ENCODE measurements at places on chromosomes 7 and 10.

- no peak for DNase-seq
These were observed 261.1 kb upstream of the CSTF2T start for GRCh38 chr10:51960494-51960895.

DNA sequence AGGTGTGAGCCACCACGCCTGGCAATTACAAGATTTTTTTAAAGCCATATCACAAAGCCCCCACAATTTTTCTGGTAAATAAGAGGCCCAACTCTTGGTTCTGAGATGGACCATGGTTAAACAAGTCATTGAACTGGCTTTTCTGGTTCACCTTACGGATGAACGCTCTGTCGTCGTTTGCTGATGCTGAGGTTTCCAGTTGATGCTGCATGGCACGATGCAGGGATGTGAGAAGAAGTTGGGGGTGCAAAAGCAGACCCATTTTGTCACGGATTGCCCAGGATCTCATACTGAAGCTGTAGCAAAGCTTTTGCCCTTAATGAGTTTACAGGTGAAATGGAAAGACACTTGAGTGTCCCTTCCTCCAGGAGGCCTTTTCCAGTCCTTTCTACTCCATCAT is 2.0 kb upstream of the IL2RA start:
- no peak for DNase-seq

GRCh38 chr10:13634207-13634606 is 47.4 kb downstream of the PRPF18 start:
- DNase-seq: no peak

DNA sequence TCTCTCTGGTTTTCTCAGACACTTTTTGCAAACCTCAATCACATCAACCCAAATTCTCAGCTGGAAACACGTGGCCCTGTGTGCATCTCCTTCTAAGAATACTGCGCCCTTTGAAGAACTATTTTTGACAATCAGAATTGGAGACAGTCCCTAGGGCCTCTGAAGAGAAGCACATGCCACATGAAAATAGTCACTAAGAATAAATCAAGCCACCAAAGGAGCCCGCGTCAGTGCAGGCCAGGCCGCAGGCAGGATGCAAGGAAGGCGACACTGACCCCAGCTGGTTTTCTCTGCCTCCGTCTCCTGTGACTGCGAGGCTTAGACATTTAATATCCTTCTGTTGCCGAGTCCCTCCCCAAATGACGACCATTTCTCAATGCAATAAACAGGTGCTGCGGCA is 88.0 kb upstream of the ADAM12 start:
- no peak for DNase-seq

DNA sequence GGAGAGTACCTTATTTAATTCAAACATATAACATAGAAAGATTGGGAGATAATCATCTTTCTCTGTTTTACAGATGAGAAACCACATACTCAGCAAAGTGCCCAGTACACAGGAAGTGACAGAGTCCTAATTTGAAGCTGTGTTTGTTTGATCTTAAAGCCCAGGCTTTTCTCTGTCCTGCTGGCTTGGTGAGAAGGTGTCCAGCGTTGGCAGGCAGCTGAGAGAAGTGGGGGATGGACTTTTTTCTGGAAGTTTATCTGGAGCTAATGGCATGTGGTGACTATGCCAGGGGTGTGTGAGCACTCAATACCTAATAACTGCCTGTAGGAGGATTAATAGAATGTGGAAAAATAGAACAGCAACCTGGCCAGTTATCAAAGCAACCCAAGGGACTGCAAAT is 60.8 kb downstream of the NPSR1 start:
- no peak for DNase-seq

GRCh38 chr10:92598321-92598720 is 5.4 kb downstream of the KIF11 start:
- no peak for DNase-seq

- DNase-seq: no peak
These were observed 10.6 kb downstream of the BRAF start for GRCh38 chr7:140914083-140914482.

GRCh38 chr7:77571801-77572200 is 34.7 kb downstream of the PTPN12 start:
- no peak for DNase-seq

Measured in activated CD4-positive, alpha-beta T cell treated with anti-CD3 and anti-CD28 coated beads, Interleukin-2, amount 50 U/mL, for 1 hour (primary cell).